ENCODE measurements at places on chromosomes 4 and X. TPM values are rescaled to one million over a fixed set of nuclear protein-coding genes. Genes with fewer than 3 reads are reported as not detected.

GRCh38 chrX:8607326-8607725, 124.6 kb downstream of the ANOS1 start:
- no peak for DNase-seq

GRCh38 chr4:107148904-107149303, 112.8 kb upstream of the DKK2 start:
- no peak for DNase-seq

- no peak for DNase-seq
These were observed 18.7 kb downstream of the TXLNG start for GRCh38 chrX:16804923-16805464.

- DNase-seq = no peak
These were observed 120.1 kb downstream of the SYNPO2 start for GRCh38 chr4:119008761-119009160.

GRCh38 chr4:145888393-145888792, 50.2 kb downstream of the ZNF827 start:
- no peak for DNase-seq

GRCh38 chr4:59994118-59994517, 1206.0 kb upstream of the ADGRL3 start:
- no peak for DNase-seq

GRCh38 chrX:153494541-153495361, at the start of gene BGN:
Gene BGN (plus strand): TSS chrX:153494980. CDS start chrX:153504632, 9,652 bp downstream.
- no peak for DNase-seq

- DNase-seq = no peak
These were observed 84.3 kb downstream of the FHDC1 start for GRCh38 chr4:153020457-153020856.

DNA sequence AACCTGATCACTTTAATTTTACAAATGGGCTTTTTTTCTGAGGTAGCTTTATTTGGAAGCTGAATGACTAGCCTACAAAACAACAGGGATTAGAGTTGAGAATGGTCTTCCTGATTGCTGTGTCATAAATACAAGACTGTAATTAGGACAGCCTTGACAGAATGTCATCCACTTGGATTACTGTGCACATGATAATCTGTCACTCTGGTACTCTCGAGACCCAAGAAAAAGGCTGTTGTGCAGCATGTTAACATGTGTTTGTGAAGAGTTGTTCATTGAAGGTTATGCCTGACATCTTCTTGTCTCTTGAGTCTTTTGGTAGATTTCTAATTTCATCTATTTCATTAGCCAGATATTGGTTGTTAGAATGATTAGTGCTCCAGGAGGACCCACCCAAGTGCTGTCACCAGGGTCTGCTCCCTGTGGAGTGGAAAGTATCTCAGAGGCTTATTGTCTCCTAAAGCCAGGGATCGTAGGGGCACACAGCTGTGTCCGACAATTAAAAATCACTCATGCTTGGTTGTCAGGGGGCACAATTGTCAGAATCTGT, 212.2 kb upstream of the GPRIN3 start:
- no peak for DNase-seq

Gene OPRPN
- not detected for total RNA-seq

Gene IL1RAPL1
- not detected for total RNA-seq

Gene GEMIN8
- total RNA-seq = 20.6 TPM

Gene CAPN6
- total RNA-seq = 3.8 TPM

Gene RAI2
- total RNA-seq = 20.6 TPM

Gene SMIM31
- 0.31 TPM for total RNA-seq
